Epithelial cell of proximal tubule (primary cell): ENCODE measurements at places on chromosomes 1 and 21.

DNA sequence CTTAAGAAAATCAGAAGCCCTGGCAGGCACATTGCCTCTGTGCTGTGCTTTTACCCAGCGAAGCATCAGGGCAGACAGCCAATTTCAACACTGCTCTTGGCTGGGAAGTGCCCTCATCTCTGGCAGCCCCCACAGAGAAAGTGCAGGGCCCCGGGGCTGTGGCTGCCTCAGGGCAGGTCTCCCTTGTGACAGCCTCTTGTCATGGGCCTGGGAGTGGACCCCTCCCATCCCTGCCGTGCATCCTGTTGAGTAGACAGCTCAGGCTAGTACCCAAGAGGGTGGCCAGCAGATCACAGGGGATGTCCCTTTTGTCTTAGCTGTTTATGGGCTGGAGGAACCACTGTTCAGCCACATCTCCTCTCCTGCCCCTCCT lies 23.3 kb downstream of the TTC34 start:
- DNase-seq = no peak

GRCh38 chr1:170935231-170935630 lies at the start of gene MROH9:
TSS of gene MROH9 (plus strand) at chr1:170935534. CDS start at chr1:170945557, 10,023 bp downstream.
- DNase-seq = no peak

DNA sequence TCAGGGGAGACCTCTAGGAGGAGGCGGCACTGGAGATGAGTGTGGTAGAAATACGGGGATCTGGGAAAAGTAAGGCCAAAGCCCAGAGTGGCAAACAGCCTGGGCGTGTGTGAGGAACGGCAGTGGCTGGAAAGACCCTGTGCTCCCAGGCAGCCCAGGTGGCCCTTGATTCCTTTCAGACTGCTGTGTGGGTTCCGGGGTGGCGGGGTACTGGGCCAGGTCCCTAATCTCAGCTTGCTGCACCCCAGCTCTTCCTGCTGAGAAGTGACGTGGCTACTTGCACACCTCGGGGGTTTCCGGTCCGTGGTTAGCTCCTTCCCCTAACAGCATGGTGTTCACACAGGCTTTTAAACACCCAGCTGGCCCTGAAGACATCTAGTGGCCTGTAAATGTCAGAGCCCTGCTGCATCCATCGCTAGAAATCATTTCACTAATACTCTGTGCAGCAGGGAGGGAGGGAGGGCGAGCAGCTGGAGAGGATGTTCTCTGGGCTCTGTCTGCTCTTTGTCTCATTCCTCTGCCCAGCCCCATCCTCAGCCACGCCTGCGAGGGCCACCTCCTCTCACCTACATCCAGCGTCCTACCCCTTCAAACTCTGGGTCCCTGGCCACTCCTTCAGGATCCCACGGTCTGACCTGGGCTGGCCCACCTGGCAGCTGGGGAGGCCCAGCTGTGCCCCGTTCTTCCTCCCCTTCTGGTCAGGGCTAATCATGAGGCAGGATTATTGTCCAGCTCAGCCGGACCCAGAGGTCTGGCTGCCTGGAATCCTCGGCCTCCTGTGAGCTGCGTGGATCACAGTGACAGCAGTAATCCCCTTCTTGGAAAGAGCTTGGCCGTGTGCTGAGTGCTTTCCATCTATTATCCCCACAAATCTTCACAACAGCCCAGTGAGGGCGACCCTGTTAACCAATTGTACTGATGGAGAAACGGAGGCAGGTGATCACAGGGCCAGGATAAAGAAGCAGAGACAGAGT lies 7.2 kb downstream of the ZDHHC18 start:
- DNase-seq = no peak

GRCh38 chr1:88985692-88986091 lies 6.7 kb downstream of the KYAT3 start:
- DNase-seq = no peak

DNA sequence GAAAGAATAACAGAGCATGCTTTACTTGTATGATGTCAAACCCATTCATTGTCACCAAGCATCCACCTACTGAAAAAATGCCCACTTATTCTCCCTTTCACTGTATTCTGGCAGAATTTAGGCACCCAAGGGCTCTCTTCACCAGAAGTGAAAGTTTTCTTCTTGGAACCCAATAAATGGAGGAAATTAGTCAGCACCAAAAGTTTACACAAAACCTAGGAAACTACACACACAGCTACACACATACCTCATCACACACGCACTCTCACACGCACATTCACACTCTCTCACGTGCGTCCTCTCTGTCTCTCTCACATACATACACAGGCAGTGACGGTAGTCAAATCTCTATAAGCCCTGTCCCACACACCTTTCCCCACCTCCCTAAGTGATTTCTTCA lies 37.6 kb downstream of the MCOLN2 start:
- no peak for DNase-seq

- DNase-seq = peak; percentile 32
These were observed 7.6 kb downstream of the CYP4X1 start for GRCh38 chr1:47031059-47031458.

DNA sequence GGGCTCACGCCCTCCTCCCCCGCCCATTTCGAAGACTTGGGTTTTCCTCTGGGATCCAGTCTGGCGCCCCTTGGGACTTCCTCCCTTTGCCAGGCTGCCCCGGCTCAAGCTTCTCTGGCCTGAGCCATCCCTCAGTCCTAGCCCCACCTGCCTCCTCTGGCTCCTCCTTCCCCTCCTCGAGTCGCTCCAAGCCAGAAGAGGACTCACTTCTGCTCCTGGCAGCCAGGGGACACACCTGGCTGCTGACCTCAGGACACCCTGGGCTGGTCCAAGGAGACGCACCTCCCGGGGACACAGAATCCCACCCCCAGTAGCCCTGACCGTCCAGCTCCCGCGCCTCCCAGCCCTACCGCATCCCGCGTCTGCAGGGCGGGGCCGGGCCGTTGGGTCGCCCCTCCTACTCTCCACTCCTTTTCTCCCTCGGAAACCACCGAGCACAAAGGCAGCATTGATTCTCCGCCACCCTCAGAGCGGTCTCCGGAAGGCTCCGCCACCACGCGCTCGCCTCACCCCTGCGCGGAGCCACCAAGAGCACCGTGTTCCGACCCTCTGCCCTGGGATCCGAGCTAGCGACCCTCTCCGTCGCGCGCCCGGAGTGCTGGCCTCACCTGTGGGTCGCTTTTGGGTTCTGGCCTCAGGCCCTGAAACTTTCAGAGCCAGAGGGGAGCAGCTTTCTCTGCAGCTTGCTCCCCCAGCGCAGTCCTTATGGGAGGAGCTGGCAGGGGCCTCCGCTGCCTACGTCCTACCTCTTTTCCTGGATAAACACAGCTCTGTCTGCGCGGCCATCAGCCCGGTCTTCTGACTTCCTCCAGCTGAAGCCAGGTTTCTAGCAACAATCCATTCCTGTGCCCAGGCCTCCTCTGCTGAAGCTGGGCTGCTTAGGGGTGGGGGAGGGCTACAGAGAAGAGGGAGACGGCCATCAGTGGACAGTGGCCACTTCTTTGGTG lies at the start of gene C2CD4D:
Gene C2CD4D (minus strand): TSS at position 364 of the 947 bp plus-strand sequence. CDS start 831 bp downstream, outside the sequence.
- no peak for DNase-seq

GRCh38 chr1:46772571-46772970 lies 26.3 kb upstream of the CYP4B1 start:
- DNase-seq = no peak
